ENCODE measurements at places on chromosomes 6 and 20.

- DNase-seq: no peak
Observed at GRCh38 chr6:167833396-167833763, 6.7 kb downstream of the AFDN start.

DNA sequence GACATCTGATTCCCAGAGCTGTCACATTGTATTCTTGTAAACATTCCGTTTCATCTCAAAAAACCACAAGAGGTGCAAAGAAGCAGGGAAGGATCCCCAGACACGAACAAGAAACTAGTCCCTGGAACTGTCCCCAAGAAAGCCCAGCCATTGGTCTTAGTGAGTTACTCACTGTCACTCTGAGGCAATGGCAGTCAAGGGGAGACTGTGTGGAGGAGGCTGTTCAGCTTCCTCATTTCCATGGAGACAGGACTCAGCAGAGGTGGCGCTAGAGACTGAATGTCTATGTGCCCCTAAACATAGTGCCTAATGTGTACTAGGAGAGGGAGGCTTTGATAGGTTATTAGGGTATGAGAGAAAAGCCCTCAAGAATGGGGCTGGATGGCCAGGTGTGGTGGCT is 11.1 kb downstream of the ULBP1 start:
- peak; percentile 38 for DNase-seq

- DNase-seq: no peak
Observed at GRCh38 chr6:159527351-159527750, 165.7 kb downstream of the SOD2 start.

- no peak for DNase-seq
Observed at GRCh38 chr6:33897189-33897780, 93.5 kb upstream of the MLN start.

DNA sequence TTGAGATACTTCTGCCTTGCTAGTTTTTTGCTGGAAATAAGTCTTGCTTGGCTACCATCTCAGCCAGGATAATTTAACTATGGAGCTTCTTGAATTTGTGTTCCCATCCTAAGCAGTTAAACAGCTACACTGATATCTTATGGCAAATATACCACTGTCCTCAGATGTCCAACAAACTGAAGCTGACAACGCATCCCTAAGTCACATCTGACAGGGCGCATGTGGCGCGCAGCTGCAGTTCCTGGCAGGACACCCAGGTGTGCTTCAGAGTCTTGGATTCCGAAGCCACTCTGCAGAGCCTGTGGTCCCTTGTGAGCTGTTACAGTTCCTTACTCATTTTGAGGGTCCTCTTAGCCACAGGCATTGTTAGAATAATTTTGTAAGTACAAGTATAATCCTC is 127.9 kb downstream of the WDR27 start:
- no peak for DNase-seq

DNA sequence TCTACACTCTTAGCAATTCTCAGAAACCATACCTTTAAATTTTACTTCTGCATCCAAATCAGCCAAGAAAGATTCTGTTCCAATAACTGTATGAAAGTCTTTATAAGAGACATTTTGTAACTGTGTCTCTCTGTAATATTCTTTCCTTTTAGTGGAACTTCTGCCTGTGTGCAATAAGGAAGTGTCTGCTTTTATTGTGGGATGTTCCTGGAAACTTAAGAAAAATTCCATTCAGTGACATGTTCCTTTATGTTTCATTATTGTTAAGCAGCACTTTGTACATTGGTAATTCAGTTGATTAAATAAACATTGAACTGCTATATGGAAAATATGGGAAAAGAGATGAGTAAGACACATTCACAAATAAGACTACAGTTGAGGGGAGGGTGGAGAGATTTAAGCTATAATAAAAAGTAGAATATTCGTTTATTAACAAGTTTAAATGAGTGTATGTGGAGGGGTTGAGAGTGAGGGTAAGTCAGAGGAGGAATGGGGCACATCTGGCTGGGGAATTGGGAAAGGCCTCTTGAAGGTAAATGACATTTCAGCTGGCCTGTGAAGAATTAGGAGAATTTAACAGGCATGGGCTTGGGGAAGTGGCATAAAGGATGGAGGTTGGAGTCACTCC is 11.9 kb downstream of the NUS1 start:
- DNase-seq: no peak

- DNase-seq: no peak
Observed at GRCh38 chr20:1075616-1076015, 42.8 kb upstream of the PSMF1 start.

- DNase-seq: no peak
Observed at GRCh38 chr6:73024598-73024997, 200.7 kb downstream of the KHDC1L start.

DNA sequence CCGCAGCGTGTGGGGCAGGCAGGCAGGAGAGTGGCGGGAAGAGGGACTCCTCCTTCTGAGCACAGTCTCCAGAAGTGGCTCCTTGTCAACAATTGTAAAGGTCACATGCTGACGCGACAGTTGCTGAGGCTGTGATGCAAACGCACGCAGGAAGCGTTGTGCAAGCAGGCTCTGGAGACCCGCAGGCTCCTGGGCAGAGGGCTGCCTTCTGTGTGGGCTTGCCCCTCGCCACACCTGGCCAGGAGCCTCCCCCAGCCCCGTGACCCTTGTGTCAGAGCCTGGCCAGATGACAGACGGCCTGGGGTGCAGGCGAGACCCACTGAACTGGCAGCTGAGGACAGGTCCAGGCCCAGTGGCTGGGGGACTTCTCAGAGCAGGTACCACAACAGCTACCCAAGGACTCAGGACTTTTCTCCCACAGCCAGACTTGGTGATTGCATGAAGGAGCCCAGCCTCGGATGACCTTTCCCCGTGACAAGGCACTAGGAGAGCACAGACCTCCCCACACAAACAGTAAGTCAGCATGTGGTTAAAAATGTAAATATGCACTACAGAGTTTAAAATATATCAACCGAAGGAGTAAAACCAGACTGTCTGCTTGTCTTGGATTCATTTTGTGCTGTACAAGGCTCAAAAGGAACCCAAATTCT is 222.1 kb upstream of the RREB1 start:
- DNase-seq: peak; percentile 84

- no peak for DNase-seq
Observed at GRCh38 chr6:139308286-139308916, 16.6 kb upstream of the TXLNB start.

DNA sequence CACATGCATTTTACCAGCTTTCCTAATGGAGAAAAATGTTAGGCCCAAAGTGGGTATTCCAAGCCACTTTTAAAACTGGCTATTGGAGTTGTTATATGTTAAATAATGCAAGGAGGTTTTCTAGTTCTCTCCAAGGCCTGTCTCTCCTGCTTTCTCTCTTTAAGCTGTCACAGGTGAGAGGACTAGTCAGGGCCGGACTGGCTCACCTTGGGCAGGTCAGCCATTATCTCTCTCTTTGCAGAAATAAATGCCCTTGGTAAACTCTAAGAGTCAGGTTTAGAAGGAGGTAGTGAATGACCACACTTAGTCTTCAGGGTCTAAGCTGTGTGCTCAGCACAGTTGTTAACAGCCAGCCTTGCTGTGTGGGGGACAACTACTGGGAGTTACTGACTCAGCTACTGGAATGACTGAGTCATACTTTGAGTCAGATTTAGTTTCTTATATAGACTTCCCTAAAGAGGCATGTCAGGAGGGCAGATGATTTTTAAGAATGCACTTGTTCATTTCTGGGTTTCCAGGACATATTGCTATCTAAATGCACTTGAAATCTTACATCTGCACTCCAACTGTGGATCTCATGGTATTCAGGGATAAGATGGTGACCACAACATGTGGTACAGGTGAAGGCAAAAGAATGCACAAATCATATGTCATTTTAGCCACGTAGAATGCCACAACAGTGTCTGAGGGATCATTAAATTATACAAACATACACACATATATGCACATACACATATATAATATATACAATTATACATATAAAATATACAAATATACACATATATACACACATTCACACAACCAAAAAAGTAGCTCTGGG is 719.4 kb downstream of the EPM2A start:
- peak; percentile 16 for DNase-seq

DNA sequence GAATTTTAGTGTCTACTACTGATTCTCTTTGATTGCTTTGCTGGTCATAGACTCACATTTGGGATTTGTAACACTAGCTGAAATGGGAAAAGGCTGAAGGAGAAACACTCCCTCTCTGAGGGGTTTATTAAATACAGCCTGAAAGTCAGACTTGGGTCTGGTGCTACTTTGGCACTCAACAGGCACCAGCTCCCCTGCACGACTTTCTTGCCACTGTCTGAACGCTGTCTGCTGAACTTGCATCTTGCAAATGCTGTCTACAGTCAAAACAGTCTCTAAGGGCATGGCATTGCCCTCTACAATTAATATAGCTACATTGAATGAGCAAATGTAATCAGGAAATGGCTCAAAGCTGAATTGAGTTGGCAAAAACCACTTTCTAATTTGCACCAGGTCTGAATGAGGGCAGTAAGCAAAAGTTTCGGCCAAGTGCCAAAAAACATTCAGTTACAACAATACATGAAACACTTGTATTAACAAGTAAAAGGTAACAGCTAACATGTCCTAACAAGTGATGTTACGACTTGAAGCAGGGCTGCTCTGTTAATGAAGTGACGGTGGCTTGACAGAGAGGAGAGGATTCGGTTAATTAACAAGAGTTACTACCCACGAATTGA is 119.5 kb downstream of the FOXC1 start:
- DNase-seq: no peak

DNA sequence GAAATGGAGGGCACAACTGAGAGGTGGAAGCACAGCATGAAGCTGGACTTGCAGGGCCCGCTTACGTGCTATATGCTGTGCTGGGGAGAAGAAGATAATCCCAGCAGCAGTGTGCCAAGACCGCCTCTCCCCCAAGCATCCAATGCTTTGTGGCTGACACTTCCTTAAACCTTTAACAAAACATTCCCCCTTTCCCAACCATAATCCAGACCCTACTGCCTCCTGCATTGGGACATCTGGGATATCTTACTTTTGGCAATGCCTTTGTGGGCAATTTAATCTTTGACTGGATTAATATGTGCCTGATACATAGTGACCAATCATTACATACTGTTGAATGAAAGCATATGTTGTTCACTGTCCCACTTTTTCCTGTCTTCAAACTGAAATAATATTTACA is 3.1 kb upstream of the TENT5A start:
- no peak for DNase-seq

DNA sequence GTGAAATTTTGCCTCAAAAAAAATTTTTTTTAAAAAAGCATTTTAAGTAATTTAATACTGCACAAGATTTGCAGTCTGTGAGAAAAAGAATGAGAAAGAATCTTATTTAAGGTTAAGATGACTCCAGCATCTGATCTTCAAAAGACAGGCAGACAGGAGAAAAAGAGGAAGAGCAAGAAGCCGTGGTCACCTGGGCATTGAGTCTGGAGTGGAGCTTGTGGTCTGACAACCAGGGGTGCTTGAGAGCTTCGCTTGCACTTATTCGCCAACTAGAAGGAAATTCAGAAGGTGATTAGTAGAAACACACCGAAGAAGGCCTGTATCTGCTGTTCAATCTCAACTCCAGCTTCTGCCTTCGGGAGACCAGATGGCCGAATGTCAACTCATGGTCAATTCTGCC is 75.9 kb downstream of the MYLK4 start:
- DNase-seq: no peak

DNA sequence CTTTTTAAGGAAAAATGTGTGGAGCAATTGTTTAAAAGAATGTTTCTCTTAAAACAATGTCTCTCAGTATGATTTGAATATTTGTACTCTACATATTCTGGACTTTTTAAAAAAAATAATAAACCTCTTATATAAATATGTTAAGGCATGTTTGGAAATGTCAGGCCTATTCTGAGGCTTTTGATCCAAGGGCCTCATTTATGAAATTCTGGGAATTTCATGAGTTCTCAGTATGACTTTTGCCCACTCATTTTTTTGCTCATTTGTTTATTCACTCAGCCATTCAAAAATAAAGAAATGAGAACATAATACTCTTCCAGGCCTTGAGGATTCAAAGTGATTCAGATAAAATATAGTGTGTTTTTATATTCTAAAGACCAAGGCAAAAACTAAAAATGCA is 60.4 kb downstream of the DOK5 start:
- DNase-seq: no peak

DNA sequence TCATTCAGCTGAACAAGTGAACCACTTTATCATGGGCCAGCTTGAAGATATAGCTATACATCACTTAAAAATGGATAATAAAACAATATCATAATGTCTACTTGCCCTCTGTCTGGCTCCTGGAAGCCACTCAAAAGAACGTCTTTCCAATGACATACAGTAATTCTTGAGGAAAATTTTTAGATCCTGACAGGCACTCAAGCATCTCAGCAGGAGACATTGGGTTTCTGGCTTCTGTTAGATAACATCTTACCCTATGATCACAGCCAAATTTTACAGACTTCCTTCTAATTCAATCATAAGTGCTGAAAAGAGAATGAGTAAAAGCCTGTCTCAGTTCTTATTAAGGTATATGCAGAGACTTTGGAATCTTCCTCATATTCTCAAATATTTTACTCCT is 330 bp downstream of the CGA start:
- no peak for DNase-seq

DNA sequence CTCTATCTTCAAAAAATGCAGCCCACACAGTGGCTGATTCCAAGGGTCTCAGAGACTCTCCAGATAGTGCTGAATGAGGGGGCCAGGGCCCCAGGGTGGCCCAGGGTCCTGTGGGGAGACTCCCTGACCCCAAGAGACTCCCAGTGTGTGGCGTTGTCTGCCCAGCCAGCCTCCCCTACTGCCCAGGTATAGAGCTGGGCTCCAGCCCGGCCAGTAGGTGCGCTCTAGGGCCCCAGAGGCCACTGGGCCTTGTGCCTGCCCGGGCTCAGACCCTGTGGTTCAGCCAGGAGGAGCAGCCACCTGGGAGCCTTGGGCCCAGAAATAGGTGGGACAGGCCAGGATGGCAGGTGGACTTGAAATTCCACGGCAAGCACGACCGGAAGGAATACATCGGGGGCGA is 30.3 kb upstream of the GATA5 start:
- no peak for DNase-seq

DNA sequence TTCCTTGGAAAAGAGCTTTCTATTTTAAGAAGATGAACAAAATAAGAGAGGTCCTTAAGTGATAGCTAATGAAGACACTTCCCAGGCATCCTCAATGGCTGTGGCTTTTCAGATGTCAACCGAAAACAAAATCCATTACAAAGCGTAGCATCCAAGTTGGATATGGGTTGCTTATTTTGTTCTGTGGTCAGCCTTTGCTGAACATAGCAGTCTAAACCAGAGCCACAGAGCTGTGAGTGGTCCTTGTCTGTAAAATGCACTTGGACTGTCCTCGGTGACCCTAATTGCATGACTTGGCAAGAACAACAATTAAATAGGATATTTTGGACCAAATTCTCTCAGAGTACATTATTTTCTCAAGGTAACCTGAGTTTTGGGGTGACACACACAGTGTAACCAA is 10.4 kb upstream of the BFSP1 start:
- no peak for DNase-seq
